ENCODE measurements at places on chromosomes 2 and 18.

- no peak for DNase-seq
Measured at GRCh38 chr18:50093366-50094064, 101.4 kb downstream of the MYO5B start.

DNA sequence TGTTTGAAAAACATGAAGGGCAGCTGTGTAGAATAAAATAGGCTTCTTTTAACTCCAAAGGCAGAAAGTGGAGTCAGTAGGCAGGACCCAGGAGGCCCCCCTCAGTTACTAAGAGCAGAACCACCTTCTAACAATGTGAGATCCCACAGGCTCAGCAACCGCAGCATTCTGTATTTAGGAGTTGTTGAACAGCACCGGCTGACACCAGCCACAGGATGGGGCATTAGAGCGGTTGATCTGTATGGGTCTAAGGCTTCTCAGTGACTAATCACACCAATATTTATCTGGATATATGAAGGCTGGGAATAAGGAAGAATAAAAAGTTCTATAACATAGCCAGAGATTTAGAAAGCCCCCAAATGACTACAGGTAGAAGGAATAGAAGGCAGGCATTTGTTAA lies 51.7 kb downstream of the MYO5B start:
- no peak for DNase-seq

- no peak for DNase-seq
Measured at GRCh38 chr2:562391-563364, 114.5 kb downstream of the TMEM18 start.

DNA sequence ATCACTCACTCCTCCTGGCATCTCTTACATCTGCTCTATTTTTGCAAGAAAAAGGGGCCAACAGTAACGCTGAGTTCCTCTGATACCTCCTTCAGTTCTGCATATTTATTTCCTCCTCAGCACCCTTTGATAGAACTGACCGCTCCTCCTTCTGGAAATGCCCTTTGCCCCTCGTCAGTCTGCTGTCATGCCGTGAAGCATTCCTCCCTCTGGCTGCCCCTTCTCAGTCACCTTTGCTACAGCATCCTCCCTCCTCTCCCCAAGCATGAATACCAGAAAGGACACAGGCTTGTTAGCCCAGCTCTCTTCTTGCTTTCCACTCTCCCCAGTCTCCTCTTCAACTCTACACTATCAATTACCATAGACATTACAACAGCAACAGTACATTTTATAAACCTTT lies 135.4 kb downstream of the NBAS start:
- DNase-seq = no peak

- DNase-seq = no peak
Measured at GRCh38 chr2:74278176-74278575, 65.0 kb downstream of the SLC4A5 start.

GRCh38 chr2:88003074-88003755 lies 13.1 kb downstream of the RNU2-63P start:
- DNase-seq = no peak

- peak; percentile 28 for DNase-seq
Measured at GRCh38 chr2:235077046-235077445, 125.2 kb downstream of the SH3BP4 start.

GRCh38 chr2:85468704-85469349 lies 50.3 kb downstream of the SH2D6 start:
- DNase-seq = peak; percentile 24

DNA sequence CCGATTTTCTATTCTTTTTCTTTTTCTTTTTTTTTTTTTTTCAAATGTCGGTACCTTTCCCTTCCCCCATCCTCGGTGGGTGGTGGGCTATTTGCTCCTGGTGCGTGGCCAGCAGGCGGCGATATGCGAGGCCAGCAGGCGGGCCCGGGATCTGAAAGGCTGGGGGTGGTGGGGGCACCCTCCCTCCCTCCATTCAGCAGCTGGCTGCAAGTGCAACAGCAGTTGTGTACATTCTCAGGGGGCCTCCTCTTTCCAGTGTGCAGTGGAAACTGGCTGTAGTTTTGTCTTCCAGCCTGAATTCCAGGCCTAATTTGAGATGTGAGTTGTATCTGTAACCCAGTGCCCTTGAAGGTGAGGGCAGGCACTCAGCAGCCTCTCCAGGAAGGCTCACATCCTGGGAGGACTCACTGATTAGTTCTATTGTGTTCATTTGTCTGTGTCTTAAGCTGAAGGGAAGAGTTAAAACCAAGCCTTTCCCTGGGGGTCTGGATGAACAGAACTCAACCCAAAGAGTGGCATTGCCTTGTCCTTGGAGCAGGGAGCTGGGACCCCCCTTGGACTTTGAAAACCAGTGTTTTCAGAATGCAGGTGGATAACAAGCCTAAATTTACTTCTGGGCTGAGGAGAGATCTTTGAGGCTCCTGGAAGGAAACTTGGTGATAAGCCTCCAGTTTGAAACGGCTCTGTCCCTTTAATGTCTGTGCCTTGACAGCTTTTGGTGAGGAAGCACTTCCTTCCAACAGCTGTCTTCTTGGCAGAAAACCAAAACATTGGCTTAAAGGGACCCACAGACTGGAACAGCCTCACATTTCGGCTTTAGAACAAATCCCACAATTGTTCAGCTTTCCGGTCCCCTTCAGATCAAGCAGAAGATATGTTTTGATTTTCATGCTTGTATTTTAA lies 3.3 kb downstream of the MYCN start:
- no peak for DNase-seq

GRCh38 chr2:149219856-149220255 lies 110.5 kb upstream of the LYPD6 start:
- DNase-seq = no peak

- DNase-seq = no peak
Measured at GRCh38 chr2:149928011-149928410, 340.4 kb upstream of the MMADHC start.

DNA sequence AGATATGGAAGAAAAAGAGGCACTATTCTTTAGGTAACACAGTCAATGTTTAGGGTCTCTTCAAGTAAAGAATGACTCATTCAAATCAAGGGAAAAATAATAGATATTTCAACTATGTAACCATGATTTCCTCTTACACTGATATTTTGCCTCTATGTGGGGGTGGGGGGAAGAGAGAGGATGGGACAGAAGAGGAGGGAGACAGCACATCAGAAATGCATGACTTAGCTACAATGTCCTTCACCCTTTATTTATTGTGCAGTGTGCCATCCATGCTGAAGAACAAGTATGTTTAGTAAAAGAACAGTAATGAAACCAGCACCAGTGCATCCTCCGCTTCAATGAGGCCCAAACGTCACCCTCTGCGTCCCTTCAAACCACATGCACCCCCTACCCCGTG lies 204.8 kb downstream of the HDAC4 start:
- no peak for DNase-seq

DNA sequence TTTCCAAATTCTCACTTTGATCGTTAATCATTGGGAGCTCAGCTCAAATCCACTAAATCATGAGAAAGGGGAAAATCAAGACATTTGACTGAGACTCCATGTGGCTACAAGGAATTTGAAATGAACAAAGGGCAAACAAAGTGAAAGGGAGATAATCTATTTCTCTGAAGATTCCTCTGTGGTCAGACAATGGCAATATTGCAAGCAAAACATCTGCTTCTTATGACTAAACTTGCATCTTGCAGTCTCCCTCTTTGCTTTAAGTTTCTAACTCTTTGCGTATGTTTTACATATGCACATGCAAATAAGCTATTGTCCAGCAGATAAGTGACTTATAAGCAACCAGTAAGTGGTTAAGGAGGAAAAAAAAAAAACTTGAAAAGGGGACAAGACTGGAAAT lies 299.1 kb upstream of the NXPH2 start:
- DNase-seq = no peak

- no peak for DNase-seq
Measured at GRCh38 chr2:85226783-85227182, 93.6 kb downstream of the TCF7L1 start.

GRCh38 chr2:152175012-152175367 lies 573 bp downstream of the STAM2 start:
- DNase-seq = no peak

DNA sequence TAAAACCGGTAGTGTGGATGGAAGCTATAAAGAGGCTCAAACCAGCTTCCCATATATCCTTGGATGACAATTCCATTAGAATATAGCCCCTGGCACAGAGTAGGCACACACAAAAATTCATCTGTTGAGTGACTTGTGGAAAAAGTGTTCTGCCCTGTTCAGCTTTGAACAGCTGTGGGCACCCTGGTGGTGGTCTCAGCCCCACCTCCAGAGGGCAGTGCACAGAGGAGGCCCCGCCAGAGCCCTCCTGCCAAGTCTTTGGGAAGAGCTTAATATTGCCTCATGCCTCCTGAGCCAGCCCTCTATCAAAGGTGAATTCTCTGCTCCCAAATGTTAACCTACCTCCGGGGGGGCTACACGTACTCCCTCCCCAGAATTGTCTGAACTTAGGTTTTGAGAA lies 30.4 kb downstream of the EPAS1 start:
- DNase-seq = no peak

DNA sequence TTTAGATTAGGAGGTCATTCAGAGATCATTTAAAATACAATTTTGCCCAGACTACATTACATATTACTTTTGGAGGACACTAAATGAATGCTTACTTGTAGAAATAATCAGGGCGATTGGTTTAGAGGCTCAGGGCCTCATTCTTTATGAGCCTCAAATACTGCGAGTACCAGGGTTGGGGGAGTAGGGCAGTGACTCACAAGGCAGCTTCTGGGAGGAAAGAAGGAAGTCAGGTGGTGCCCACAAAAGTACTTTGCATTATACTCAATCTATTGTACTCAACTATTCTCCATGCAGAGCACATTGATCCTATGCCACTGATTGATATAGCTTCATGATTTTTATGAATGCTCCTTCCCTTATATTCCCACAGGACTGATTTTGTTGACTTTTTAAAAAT lies 166.9 kb downstream of the SOCS6 start:
- no peak for DNase-seq
